ENCODE measurements at places on chromosomes 2 and 18.

- DNase-seq = peak; percentile 80
Observed at GRCh38 chr2:231530099-231531011, at the start of gene NMUR1. NMUR1 (minus strand) TSS chr2:231530445; CDS start chr2:231530361, 84 bp downstream.

- DNase-seq = no peak
Observed at GRCh38 chr18:59062643-59063006, 77.1 kb upstream of the SEC11C start.

DNA sequence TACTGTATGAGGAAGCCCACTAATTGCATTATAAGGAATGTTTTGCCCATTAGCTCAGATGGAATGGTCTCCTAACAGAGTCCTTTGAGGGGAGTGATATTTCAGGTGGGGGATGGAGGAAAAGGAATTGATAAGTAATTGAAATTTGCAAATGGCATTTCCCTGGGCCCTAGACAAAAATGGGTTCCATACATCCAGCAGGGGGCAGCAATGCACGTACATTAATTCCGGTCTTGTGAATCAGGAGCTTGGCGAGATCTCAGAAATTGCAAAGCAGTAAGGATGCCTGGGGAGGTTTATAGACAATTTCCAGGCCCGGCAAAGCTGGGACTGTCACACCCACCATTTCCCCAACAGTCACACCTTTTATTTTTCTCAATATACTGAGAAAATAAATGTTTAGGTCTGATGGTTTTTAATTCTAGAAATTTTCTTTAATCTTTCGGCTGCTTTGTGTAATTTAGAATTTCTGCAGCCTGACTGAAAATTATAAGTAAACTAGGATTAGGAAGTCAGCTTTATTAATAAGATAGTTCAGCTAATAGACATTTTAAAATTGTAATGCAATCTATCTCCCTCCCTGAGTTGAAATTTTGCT, 122.8 kb downstream of the LYPD1 start:
- DNase-seq = peak; percentile 15

- DNase-seq = no peak
Observed at GRCh38 chr18:52570975-52571374, 231.0 kb downstream of the DCC start.

DNA sequence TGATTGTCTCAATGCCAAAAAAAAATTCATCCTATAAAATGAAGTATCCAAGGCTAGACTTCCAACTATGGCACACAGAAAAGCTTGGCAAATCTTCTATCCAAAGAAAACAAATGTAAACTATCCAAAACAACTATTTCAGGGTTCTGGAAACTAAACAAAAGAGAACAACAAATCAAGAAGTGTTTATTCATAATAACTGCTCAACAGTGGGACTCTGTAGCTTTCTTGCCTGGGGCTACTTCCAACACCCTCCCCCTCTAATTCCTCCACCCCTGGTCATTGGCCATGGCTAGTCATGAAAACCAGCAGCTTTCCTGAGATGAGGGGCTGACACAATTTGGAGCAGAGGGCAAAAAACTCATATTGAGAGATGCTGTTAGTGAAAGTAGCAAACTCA, 107.0 kb downstream of the EXOC6B start:
- DNase-seq = no peak

DNA sequence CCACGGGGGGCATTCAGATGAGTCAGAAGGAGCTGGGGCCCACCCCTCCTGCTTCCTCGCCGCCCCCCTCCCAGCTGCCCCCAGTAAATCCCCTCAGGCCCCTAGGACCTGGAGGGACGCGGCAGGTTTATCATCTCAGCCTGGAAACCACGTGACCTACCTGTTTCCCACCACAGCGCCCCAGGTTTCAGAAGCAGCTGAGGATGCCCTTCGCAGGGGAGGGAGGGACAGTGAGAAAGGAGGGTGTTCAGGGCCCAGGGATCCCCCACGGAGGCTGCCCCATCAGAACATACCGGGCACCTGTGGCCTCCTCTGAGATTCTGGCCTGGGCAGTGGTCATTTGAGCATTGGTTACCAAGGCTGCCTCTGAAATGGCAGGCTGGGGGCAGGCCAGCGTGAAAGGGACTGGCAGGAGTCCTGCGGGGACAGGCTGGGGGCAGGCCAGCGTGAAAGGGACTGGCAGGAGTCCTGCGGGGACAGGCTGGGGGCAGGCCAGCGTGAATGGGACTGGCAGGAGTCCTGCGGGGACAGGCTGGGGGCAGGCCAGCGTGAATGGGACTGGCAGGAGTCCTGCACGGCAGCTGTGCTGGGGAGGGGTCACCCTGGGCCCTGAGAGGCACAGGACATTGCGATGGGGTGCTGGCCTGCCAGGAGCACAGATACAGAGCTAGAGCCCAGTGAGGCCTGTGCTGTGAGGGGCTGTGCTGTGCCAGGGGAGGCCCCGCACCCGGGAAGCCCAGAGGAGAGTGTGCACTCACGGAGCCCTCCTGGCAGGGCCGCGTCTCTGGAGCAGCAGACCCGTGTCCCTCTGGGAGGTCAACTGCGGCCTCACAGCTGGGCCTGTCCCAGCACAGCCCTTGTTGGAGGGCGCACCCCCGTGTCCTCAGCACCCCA, 1.6 kb downstream of the NEU4 start:
- no peak for DNase-seq

- DNase-seq = no peak
Observed at GRCh38 chr2:128474962-128475361, 156.3 kb upstream of the HS6ST1 start.

DNA sequence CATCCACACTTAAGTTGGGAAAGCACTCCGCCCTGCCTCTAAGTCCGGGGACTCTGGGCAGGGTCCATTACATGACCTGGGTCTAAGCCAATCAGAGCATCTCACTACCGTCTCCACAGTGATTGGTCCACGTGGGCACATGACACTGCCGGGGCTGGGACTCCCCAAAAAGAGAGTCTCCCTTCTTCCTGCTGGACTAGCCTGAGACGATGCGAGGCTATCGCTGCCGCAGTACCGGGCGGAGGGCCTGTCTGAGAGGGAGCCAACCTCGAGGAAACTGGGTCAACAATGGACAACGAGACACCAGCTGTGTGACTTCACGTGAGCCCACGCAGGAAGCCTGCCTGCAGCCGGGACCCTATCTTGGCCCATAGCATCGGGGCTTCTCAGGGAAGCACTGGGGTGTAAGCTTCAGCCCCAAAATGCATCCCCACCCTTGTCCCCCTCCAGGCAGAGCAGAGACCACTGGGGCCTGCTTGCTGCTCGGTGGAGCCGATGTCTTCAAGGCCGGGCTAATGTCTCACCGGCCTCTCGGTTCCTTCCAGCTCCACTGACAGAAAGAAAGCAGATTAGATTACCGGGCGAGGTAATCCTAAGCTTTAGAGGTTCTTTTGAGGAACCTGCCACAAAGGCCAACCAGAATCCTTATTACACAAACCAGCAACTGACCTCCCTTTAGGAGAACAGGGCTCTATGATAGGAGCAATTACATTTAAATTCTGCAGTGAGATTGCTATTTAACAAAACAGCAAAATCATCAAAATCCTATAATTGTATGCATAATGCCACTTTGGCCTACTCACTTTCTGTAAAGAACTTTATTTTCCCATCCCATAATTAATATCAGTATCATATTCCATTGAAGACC, 21.3 kb upstream of the COPS8 start:
- DNase-seq = no peak

DNA sequence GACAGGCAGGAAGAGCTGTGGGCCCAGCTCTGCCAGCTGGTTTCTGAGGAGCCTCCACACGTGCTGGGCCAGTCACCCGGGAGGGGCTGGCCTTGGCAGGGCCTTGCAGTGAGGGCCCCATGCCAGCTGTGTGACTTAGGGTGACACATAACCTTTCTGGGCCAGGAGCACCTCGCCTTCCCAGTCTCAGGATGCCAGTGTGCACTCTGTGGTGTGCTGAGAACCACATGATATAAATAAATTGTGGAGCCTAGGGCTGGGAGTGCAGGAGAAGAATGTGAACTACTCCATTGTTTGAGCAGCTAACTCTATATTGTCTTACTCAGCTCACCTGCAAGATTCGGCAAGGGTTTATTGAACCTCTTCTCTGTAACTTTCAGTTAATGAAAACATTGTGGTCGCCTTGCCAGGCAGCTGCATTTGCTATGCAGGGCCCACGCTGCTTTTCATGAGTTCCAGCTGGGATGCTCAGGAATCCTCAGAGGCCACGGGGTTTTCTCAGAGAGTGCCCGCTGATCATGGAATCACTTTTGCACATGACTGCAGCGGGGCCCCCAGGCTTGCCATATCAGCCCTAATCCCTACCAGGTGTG, 222.3 kb downstream of the SH3RF3 start:
- DNase-seq = no peak

- no peak for DNase-seq
Observed at GRCh38 chr2:45224321-45224992, 215.2 kb upstream of the SIX2 start.

DNA sequence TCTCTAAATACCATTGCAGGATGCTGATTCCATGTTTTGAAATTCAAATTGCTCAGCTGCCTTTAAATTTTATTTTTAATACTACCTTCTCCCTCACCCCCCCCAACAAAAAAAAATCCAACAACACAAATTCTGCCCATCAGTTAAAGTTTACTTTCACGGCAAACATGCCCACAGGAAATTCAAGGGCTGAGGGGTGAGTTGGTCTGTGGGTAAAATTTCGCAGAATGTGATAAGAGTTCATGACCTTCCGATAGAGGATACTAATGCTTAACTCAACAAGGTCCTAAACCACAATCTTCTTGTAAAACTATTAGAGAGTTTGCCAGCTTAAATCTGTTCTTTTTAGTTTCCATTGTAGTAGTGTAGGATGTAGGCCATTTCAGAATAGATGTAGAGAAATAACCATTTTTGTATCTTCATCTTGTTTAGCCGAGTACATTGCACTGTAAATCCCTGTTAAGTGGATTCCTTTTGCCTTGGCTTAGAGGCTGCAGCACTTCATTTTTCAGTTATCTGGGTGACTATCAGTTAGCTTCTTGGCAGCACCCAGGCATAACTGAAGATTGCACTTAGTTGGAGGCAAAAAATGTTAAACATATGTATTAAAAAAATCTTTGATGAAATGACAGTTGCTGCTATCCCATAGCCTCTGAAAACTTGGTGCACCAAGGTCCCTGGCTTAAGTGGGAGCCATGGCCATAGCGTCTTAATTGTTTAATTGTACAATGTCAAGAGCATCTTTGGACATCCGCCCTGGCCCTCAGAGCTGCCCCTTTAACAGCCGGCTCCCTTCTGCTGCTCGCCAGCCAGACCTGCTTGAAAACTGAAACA, 232.3 kb downstream of the HAUS1 start:
- no peak for DNase-seq

- DNase-seq = no peak
Observed at GRCh38 chr2:128818704-128819491, 500.2 kb upstream of the HS6ST1 start.

GRCh38 chr2:174012347-174013314, 47.5 kb upstream of the SP3 start:
- peak; percentile 38 for DNase-seq

GRCh38 chr18:78180741-78181140, 798.9 kb upstream of the SALL3 start:
- no peak for DNase-seq

DNA sequence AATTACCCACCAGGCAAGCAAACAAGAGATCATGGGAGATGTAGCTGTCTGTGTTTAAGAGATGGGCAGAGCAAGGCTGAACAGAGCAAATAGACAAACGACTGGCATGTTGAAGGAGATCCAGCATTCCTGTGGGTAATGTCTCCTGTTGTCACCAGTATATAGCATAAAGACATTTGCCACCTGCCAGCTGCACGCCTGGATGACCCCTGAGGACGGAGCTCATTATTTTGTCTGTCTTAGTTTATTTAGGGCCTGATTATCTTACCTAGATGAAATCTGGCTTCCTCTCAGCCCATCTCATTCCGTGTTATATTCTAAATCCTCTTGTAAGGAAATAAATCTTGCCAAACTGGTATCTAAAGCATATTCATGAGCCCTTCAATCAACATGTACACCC, 510.3 kb upstream of the LINC00305 start:
- no peak for DNase-seq

DNA sequence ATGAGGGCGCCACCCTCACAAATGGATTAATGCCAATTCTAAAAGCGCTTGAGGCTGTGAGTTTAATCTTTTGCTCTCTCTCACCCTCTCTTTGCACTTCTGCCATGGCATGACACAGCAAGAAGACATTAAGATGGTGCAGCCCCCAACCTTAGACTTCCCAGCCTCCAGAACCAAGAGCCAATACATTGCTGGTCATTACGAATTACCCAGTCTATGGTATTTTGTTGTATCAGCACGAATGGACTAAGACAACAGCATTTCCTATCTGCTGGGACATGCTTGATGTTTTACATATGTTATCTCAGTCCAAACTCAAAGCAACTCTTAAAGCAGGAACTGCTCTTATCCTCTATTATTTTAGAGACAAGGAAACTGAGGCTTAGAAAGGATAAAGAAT, 222.9 kb downstream of the STK39 start:
- no peak for DNase-seq

DNA sequence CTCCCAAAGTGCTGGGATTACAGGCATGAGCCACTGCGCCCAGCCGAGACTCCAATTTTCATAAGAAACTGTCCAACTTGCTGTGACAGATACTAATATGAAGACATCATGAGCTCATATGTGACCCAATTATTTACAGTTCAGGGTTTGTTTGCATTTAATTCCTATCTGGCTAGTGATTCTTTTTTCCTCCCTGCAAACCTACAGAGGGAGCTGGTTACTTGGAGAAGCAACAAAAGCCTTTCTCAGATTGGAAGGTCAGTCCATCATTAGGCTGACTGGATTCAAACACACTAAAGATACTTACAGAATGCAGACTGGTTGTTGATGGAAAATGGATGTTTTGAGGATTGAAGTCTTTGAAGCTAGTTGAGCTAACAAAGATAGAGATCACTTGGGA, 176.4 kb downstream of the ANKRD44 start:
- DNase-seq = no peak

DNA sequence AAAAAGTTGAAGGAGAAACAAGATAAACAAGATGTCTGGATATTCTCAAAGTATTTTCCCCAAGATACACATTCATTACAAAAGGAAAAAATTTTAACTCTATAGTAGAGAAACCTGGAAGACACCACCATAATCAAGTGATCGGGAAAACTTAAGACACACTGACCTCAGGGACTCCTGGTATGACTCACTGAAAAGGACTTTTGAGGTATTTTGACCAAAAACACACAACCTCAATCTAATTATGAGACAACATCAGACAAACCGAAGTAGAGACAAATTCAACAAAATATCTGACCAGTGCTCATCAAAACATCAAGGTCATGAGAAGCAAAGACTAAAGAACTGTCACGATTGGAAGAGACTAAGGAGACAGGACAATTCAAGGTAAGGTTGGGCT, 34.7 kb downstream of the LPIN2 start:
- no peak for DNase-seq

DNA sequence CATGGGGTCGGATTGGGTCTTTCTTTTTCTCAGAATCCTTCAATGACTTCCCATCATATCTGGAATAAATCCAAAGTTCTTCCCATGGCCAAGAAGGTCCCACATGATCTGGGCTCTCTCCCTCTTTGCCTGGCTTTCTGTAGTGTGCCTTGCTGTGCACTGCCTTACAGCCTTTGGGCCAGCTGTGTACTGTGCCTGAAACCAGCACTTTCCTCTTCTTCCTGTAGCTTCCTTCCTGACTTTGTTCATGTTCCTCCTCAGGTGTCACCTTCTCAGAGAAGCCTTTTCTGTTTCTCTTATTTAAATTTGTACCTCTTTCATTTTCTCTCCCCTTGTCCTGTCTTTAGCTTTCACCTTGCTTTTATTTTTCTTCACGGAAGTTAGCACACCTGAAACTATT, 4.3 kb upstream of the CDCA7 start:
- DNase-seq = no peak

Measured in CD4-positive, alpha-beta T cell treated with Interleukin-10 for 1 hour (primary cell).